ENCODE measurements at places on chromosomes 12 and 14.

DNA sequence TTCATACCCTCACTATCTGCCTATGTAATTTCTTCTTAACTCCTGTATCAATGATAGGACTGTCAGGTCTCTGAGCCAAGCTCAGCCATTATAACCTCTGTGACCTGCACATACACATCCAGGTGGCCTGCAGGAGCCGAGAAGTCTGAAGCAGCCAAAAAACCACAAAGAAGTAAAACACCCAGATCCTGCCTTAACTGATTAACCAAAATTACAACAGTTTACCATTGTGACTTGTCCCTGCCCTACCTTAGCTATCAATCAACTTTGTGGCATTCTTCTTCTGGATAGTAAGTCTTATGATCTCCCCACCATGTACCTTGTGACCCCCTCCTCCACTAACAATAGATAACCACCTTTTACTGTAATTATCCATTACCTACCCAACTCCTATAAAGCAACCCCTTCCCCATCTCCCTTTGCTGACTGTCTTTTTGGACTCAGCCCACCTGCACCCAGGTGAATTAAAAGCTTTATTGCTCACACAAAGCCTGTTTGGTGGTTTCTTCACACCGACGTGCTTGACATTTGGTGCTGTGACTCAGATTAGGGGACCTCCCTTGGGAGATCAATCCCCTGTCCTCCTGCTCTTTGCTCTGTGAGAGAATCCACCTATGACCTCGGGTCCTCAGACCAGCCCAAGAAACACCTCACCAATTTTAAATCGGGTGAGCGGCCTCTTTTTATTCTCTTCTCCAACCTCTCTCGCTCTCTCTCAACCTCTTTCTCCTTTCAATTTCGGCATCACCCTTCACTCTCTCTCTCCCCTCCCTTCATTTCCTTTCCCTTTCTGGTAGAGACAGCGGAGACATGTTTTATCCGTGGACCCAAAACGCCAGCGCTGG is 11.5 kb upstream of the LGMN start:
- DNase-seq: no peak

DNA sequence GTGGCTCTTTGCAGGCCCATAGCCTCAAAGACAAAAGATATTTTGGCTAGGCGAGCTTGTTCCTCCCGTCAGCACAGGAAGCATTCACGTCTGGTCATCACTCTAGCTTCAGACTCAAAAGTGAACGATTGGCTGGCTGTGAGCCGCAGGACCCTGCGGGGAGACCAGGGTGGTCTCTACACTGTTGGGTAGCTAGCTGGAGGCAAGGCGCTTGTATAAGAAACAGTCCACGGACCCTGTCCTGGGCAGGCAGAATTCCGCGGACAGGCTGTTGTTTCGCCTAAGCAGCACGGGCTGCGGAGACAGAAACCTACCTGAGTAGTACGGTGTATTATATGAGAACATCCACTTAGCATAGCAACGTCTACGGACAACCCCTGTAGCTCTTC is 29.6 kb downstream of the WBP11 start:
- DNase-seq: no peak

DNA sequence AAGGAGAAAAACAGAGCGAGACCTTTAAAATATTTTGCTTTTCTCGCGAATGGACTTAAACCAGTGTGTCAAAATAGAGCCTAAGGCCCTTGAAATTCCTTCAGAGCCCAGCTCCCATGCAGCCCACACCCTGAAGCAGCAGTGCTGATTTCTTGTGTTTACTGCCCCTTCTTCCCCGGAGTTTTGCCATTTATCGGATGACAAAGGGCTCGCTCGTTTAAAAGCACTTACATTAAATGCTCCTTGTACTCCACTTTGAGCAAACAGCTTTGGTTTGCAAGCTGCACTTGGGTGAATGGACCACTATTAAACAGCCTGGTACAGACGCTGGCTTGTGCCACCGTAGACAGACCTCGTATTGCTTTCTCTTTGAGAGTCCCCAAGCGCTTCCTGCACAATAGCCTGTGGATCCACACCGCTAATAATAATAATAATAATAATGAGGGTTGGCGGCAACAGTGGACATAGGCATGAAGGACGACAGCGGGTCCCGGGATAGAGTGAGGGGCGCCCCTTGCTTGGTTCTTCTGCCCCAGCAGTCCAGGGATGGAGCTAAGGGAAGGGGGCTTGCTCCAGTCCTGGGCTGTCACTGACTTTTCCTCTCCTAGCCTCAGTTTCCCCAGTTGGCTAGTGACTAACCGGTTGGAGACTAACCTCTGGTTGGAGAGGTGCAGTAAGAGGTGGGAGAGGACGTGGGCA is 6.6 kb downstream of the DLK1 start:
- DNase-seq: no peak

DNA sequence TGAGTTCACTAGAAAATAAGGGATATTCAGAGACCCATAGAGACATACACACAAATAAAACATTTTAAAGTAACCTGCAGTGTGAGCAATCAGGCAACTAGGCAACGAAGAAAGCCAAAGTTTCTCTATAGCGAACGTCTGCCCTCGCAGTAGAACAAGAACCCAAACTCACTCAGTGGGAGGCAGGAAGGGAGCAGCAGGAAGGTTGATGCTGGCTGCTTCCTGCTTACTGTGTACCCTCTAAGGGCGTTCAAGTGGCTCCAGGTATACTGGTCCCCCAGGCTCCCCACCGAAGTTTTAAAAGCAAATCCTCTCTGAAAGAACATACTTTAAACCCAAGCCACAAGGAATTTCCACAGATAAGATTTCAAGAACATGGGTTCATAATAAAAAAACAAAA is 249.3 kb downstream of the FOXN3 start:
- no peak for DNase-seq

GRCh38 chr14:32085845-32086383 is 8.8 kb downstream of the ARHGAP5 start:
- no peak for DNase-seq

- no peak for DNase-seq
These were observed 26.2 kb upstream of the KTN1 start for GRCh38 chr14:55553791-55554190.
